Activated CD8-positive, alpha-beta memory T cell treated with anti-CD3 and anti-CD28 coated beads for 1 hour (primary cell): ENCODE measurements at places on chromosomes 13 and 19.

DNA sequence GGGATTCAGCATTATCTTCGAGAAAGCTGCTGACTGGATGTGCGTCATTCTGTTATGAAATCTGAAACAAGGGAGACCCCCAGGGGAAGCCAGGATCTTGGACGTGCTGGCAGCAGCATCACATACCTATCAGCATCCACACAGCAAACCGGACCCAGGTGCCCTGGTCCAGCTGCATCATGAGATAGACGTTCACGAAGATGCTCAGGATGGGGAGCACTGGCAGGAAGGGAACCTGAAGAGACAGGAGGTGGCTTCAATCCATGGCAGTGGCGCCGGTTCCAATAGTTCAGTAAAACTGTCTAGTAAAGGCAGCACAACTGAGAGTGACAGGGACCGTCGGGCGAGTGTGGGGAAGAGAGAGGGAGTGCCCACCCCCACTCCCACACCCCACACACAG, 79.5 kb downstream of the SLC7A1 start:
- no peak for DNase-seq

GRCh38 chr13:47396915-47397314, 500.1 kb upstream of the HTR2A start:
- DNase-seq = no peak

DNA sequence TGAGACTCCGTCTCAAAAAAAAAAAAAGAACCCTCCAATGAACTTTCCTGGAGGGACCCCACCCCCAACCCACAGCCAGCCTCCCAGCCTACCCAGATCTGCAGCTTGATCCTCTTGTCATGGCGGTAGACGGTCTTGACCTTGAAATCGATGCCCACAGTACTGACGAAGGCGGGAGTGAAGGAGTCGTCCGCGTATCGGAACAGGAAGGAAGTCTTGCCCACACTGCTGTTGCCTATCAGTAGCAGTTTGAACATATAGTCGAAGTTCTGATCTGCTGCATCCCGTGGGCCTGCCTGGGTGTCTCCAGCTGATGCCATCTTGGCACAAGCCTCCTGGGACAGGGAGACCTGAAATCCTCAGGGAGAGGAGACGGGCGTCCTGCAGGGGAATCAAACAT, 2.4 kb downstream of the RAB3D start:
- no peak for DNase-seq

DNA sequence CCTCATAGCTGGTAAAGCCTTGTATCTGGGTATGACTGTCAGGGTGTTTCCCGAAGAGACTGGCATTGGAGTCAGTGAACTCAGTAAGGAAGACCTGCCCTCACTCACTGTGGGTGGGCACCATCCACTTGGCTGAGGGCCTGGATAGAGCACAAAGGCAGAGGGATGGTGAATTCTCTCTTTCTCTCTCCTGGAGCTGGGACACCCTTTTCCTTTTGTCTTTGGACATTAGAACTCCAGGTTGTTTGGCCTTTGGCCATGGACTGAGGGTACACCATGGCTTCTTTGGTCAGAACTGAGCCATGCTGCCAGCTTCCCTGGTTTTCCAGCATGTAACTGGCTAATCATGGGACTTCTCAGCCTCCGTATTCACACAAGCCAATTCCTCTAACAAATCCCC, 4.6 kb upstream of the CEACAM1 start:
- DNase-seq = no peak

GRCh38 chr19:46976845-46977320, 42.8 kb upstream of the NPAS1 start:
- DNase-seq = no peak

DNA sequence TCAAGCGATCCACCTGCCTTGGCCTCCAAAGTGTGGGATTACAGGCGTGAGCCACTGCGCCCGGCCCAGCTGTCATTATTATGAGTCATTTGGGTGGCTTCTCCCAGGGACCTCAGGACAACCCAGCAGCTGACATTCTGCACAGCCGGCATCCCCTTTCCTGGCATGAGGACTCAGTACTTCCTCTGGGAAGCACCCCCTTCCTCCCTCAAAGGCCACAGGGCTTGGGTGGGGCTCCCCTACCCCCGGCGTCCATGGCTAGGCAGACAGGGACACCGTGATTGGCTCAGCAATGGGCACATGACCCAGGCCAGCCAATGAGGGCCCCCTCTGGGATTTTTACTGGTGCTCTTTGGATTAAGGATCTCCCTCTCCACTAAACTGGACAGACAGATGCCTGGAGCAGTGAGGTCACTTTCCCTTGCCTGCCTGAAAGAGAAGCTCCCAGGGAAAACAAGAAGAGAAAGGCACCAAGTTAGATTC, 6.0 kb downstream of the KANK2 start:
- no peak for DNase-seq

DNA sequence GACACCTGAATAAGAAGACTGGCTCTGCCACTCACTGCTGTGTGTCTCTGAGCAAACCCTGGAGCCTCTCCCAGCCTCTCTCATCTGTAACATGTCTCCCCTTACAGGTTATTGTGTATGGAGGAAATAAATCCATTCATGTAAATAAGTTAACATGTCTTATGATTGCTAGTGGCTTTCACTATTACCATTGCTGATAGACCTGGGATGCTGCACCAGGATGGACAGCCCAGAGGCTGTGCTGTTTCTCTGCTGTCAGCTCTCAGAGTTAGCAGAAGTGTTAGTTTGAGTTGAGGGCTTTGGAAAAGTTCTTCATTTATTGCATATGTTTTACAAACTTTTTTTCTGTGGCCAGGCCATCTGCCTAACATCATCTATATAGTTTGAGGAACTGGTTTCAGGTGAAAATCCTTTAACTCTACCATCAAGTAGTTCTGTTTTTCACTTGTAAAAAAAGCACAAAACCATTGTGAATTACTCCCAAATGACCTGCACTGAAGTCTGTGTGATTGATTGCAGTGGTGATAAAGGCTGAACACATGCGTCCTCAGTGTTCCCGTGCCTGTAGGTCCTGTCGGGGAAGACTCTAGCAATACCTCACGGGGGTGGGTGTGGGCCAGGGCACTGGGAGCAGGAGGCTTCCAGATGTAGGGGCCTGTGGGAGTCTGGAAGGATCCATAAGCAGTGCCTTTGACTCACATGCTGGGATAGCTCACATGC, 24.6 kb downstream of the MPHOSPH8 start:
- DNase-seq = no peak

DNA sequence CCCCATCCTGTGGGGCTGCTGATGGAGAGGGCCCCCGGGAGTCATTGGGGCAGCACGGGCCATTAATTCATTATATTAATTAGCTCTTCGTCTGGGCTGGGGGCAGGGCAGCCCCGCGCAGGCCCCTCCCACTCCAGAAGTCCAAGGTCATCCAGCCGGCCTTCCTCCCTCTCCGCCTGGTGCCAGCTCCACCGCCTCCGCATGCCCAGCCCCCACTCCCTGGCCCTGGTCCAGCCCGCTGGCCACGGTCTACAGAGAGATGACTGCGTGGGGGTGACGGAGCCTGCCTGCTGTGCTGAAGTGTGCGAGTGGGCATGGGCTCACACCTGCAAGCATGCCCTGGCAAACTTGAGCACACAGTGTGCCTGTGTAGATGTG, 8.8 kb downstream of the IGLON5 start:
- no peak for DNase-seq

GRCh38 chr13:37529751-37530385, 68.7 kb downstream of the POSTN start:
- DNase-seq = no peak

GRCh38 chr13:76389321-76389720, 496.9 kb downstream of the KCTD12 start:
- DNase-seq = no peak

- no peak for DNase-seq
These were observed 693 bp downstream of the XPO4 start for GRCh38 chr13:20901668-20902437.

- DNase-seq = no peak
These were observed 2.7 kb downstream of the SPACA6 start for GRCh38 chr19:51695702-51696315.

- DNase-seq = no peak
These were observed 501.5 kb downstream of the SUCLA2 start for GRCh38 chr13:47499358-47500150.

- no peak for DNase-seq
These were observed 182.5 kb downstream of the KCNRG start for GRCh38 chr13:50197705-50198104.
